ENCODE measurements at places on chromosomes 6 and 20.

DNA sequence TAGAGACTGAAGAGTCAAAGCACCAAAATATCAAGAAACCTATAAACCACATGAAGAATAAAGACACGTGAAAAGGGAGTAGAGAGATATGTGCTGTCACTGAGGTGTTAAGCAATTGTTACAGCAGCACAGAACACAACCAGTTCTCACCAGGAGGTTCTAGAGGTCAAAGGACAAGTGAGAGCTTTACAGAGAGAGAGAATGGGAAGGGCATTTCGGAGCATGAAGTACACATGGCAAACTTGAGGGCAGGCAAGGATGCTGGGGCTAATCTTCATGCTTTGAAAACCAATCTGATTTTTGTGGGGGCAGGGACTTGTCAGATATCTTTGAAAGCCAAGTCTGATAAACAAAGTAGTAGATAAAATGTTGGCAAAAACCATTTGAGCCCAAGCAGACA is 142.3 kb upstream of the NRSN1 start:
- no peak for DNase-seq

DNA sequence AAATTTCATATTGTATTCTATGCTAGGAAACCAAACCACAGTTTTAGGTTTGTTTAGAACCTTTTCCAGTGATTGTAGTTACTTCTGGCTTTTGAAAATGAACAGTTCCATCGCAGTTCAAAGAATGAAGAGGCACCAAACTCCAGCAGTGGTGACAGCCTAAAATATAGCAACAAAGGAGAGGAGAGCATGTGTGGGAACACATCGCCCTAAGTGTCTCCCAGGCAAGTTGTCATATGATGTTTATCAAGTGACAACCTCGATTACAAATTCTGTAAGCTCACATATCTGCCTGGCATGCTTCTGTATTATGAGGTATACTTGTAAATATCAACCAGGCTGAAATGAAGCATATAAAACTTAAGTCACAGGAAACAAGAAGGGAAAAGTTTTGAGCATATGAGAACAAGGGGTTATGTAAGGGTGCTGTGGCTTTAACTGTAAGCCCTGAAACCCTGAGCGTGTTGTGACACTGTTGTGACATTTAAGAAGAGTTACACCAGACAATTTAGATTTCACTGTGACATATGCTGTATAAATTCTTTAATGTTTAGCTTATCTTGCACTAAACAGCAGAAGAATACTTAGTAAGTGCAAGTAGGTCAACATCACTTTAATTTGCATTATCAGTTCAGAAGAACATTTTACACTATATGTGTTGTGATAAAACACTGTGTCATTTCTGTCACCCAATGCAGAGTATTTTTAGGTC is 29.1 kb upstream of the FBXL4 start:
- no peak for DNase-seq

- DNase-seq: peak; percentile 68
These were observed 249.5 kb downstream of the ADGRG6 start for GRCh38 chr6:142551274-142551811.

DNA sequence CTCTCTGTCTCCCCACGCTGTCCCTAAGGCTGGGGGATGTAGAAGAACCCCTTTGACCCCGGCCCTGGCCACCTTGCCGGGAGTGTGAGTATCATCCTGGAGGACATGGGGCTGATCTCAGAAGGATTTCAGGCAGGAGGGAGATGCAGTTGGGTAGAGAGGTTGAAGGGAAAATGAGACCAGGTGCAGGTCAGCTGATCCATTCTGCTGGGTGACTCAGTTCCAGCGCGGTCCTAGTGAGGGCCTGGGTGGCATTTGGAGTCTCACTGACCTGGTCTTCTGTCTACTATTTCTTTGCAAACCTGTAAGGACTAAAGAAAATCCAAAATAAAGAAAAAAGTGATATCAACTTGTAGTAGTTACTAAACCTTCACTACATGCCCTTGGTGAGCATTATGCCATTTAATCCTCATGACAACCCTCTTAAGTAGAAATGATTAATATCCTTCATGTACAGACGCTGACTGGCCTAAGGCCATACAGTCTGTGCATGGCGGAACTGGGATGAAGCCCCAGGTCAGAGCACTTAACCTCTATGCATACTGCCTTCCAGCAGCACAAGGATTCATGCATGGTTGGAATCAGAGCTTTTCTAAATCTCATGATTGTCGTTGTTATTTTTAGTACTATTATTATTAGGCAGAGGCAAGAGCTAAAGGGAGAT is 106.3 kb downstream of the ZDHHC14 start:
- no peak for DNase-seq

GRCh38 chr6:130161683-130162404 is 60.9 kb downstream of the SAMD3 start:
- no peak for DNase-seq

DNA sequence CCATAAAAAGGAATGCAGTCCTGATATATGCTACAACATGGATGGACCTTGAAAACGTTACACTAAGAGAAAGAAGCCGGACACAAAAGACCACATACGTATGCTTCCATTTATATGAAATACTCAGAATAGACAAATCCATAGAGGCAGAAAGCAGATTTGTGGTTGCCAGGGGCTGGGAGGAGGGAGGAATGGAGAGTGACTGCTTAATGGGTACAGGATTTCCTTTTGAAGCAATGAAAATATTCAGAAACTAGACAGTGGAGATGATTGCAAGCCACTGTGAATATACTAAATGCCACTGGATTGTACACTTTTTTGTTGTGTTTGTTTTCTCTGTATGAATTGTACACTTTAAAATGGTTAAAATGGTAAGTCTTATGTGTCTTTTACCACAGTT is 29.4 kb upstream of the CDKN1A start:
- no peak for DNase-seq

DNA sequence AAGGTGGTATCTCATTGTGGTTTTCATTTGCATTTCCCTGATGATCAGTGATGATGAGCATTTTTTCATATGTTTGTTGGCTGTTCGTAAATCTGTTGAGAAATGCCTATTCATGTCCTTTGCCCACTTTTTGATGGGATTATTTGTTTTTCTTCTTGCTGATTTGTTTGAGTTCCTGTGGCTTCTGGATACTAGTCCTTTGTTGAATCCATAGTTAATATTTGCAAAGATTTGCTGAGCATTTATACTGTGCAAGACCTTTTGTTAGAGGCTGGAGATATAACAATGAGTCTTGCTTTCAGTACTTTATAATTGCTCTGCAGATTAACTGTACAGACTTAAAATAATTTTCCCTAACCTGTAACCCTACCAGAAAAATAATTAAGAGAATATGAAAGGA is 35.6 kb downstream of the PDE7B start:
- DNase-seq: no peak

- no peak for DNase-seq
These were observed 211.0 kb downstream of the NFATC2 start for GRCh38 chr20:51331481-51331880.

GRCh38 chr6:35015996-35016395 is 125.1 kb downstream of the TCP11 start:
- DNase-seq: no peak

- peak; percentile 72 for DNase-seq
These were observed at the start of gene DSE for GRCh38 chr6:116370760-116371119. Gene DSE, plus strand, starts transcription at chr6:116370947. Its CDS starts 28,304 bp downstream, at chr6:116399251.

GRCh38 chr6:4301871-4302270 is 166.5 kb upstream of the ECI2 start:
- DNase-seq: no peak

- DNase-seq: no peak
These were observed 28.0 kb upstream of the NELFCD start for GRCh38 chr20:58953050-58953449.

DNA sequence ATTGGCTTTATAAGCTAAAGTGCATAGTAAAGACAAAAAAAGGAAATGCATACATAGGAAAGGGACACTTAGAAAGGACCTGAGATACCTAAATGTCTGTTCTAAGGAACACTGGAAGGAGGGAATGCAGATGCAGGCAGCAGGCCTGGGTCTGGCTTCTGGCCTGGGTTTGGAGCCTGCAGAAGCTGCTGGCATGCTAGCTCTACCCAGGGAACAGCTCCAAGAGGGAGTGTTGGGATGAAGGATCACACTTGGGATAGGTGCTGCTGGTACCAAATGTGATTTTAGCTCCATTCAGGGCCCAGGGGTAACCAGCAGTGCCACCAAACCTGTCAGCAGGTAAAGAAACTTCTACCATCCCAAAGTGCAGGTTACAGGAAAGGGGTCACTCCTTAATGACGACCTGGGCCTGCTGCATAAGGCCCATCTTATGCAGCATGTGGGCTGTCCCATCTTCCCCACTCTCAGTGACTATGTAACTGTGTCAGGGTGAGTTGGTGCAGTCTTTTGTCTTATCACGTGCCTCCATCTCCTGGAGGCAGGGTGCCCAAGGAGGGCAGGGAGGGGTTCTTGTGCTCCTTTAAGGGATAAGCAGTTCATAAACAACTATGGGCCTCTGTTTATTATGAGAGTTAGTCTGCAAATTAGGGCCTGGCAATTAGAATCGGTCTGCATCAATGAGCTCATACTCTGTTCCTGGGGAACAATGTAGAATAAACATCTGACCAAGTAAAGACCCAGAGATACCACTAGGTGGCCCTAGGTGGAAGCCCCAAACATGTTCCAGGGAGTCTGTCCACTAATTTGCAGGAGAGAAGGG is 26.9 kb downstream of the DDX27 start:
- no peak for DNase-seq

GRCh38 chr6:105932440-105932839 is 153.7 kb upstream of the PRDM1 start:
- no peak for DNase-seq

GRCh38 chr20:57478176-57478575 is 46.8 kb downstream of the CTCFL start:
- no peak for DNase-seq

DNA sequence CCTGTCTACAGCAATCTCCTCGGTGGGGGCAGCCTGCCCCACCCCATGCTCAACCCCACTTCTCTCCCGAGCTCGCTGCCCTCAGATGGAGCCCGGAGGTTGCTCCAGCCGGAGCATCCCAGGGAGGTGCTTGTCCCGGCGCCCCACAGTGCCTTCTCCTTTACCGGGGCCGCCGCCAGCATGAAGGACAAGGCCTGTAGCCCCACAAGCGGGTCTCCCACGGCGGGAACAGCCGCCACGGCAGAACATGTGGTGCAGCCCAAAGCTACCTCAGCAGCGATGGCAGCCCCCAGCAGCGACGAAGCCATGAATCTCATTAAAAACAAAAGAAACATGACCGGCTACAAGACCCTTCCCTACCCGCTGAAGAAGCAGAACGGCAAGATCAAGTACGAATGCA is 19.4 kb downstream of the PRDM1 start:
- DNase-seq: no peak

DNA sequence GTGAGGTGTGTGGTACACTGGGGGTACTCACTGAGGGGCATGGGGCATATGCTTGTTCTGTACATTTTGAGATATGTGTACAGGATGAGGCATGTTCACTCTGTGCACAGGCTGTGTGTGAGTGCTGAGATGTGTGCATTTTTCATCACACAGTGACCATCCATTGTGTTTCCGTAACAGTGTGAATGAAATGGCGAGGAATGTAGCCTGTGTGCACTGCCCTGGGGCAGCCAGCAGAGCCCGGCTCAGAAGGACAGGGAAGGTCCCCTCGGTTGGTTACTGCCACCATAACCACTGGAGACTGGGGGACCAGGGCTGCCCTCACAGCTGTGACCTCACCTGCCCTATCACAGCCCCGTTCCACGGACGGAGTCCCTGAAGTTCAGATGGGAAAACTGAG is 106.2 kb upstream of the MYL9 start:
- DNase-seq: no peak

DNA sequence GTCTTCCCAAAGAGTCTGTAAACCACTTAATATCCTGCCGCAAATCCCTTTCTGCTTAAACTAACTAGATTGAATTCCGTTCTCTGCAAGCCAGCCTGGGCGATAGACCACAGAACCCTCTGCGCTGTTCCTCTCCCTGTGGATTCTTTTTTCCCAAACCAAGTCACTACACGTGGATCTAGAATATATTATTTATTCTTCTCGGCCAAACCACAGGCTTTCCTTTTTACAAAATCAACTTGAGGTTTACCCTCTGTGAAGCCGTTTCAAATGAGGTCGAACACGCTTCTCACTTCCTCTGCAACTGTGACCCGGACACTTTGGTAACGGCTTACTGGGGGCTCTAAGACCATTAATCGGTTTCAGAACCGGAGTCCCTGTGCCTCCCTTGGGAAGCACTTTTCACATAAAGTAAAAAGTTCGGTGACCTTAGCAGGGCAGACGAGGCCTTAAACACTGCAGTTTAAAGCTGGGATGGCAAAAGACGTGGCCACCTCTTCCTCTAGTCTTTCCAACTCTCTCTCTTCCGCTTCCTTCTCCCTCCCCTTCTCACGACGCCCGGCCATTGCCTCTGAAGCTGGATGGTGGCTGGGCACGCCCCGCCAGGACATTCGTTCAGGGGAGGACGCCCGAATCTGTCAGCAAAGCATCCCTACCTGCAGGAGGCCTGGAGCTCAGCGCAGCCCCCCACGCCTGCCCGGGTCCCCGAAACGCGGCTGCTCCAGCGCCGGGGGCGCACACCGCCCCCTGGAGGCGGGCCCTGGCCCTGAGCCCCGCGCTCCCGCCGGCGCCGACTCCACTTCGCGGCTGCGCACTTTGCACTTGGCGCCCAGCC is 55.0 kb upstream of the FOXC1 start:
- peak; percentile 89 for DNase-seq

DNA sequence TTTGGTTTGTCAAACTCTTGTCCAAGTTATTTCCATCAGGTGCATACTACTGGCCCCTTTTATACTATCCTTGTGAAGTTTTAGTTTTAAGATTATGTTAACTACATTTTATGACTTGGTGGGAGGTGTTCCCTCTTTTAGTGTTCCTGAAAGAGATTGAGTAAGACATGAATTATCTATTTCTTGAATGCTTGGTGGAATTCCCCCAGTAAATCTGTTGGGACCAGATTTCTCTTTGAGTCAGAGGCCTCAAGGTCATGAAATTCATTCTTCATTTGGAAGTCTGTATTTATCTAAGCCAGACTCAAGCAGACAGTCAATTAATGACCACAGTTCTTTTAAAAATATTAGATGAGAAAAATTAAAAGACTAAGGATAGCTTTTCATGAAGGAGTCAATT is 81.3 kb downstream of the MOXD1 start:
- DNase-seq: no peak

DNA sequence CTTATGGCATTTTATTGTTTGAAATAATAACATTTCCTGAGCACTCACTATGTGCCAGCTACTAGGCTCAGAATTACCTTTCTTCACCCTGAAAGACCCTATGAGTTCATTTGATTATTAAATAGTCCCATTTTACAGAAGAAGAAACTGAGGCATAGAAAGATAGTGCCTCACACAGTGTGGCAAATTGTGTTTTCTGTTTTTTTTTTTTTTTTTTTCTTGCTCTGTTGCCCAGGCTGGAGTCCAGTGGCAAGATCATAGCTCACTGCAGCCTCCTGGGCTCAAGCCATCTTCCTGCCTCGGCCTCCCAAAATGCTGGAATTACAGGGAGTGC is 59.7 kb upstream of the PTPN1 start:
- no peak for DNase-seq

- DNase-seq: no peak
These were observed 48.8 kb upstream of the TSHZ2 start for GRCh38 chr20:52923123-52923937.

- DNase-seq: no peak
These were observed 24.0 kb downstream of the SLC26A8 start for GRCh38 chr6:36000451-36000850.

Measured in activated CD8-positive, alpha-beta memory T cell treated with anti-CD3 and anti-CD28 coated beads, Interleukin-2, amount 50 U/mL, for 48 hours (primary cell).